Mucosa of descending colon (tissue), 3 donors: ENCODE measurements at places on chromosomes 7 and 10.

DNA sequence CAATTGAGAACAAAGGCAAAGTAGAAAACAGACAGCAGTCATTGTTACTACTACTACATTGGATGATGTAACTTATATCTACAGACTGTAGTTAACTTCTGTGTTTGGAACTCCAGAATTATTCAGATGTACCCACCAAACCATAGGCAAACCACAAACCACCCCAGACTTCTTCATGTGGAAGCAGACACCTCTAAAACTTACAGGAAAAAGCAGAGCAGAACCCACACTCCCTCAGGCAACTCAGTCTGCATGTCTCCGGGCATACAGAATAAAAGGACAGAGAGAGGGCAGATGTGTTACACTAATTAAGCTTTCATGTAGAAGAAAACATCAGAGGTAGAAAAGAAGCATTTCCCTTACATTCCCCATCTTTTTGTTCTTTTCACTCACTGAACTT lies 9.0 kb downstream of the LSM5 start:
- DNase-seq: no peak

GRCh38 chr10:124340033-124340760 lies 78.5 kb downstream of the OAT start:
- DNase-seq: no peak

GRCh38 chr10:77836299-77836820 lies 90.2 kb downstream of the DLG5 start:
- peak; percentile 77 for DNase-seq

DNA sequence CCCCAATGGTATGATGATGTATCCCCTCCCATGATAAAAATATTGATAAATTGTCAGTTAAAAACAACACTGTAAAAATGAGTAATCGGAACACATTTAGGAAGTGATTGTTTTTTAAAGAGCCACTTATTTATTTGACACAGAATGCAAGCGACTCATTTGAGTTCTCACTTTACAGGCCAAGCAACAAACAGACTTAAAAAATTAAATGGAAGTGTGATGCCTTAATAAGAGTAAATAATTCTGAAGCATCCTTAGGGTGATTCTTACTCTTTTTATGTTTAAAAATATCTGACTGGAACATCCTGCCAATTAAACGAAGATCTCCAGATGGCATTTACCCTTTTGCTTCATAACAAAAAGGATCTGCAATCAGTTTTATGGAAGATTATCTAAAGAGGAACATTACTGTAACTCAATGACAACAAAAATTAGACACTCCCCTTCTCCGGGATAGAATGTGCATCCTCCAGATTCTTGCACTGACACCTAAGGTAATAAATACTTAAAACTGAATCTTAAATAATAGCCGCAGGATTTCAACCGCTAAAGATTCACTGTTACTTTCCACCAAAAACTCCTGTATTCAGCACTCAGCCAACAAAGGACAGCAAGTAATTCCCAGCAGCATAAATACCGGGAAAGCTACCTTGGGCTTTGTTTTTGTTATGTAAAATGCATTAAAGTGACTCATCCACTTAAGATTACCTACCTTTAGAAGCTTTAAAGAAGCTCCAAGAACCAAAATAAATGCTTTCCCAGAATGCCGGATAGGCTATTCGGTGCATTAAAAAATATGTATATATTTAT lies 1.7 kb downstream of the CACNA2D1 start:
- DNase-seq: no peak

DNA sequence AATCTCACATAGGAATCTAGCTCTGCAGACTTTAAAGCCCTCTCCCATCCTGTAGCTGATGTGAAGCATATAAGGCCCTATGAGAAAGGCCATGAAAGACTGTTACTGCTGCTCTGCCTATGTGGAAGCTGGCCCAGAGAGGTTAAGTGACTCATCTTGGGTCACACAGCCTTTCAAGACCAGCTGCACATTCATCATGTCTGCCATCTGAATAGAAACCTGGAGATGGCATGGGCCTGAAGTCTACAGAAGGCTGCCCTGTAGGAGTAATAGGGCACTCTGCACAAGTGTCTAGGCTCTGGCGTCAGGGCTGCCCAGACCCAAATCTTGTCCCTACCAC lies 59.4 kb upstream of the COL13A1 start:
- no peak for DNase-seq
